Activated naive CD4-positive, alpha-beta T cell treated with anti-CD3 and anti-CD28 coated beads for 36 hours (primary cell): ENCODE measurements at places on chromosomes 6 and 20. TPM values are rescaled to one million over a fixed set of nuclear protein-coding genes. Genes with fewer than 3 reads are reported as not detected.
A peak's percentile ranks its signal among the peaks of the same experiment; 100 is the strongest.

The PLEKHG1 gene
- 10.8 TPM for total RNA-seq

The GSTA3 gene
- total RNA-seq, result not detected

The MEP1A gene
- total RNA-seq, result not detected

The IL20RA gene
- total RNA-seq, result not detected

The KCNG1 gene
- 0.59 TPM for total RNA-seq

The SLA2 gene
- 44.1 TPM for total RNA-seq

The BPIFB1 gene
- not detected for total RNA-seq

The SYCP2L gene
- total RNA-seq, result not detected

The MOCS1 gene
- total RNA-seq, result 1.2 TPM

The ENPP4 gene
- total RNA-seq, result 8.0 TPM

The RNF182 gene
- not detected for total RNA-seq

- H3K4me3 ChIP-seq, result no peak overlapping the region
- no peak for DNase-seq
- no peaks in the 10 kb centered on the region for H3K36me3 ChIP-seq
- H3K4me1 ChIP-seq, result peaks cover 11% of the 10 kb centered on the region
- no peaks in the 10 kb centered on the region for H3K27me3 ChIP-seq
- H3K27ac ChIP-seq, result no peak overlapping the region
Measured at GRCh38 chr6:13524801-13525508, 37.6 kb upstream of the GFOD1 start.

GRCh38 chr6:152176268-152176667 is 368.8 kb downstream of the ESR1 start:
- DNase-seq, result no peak

DNA sequence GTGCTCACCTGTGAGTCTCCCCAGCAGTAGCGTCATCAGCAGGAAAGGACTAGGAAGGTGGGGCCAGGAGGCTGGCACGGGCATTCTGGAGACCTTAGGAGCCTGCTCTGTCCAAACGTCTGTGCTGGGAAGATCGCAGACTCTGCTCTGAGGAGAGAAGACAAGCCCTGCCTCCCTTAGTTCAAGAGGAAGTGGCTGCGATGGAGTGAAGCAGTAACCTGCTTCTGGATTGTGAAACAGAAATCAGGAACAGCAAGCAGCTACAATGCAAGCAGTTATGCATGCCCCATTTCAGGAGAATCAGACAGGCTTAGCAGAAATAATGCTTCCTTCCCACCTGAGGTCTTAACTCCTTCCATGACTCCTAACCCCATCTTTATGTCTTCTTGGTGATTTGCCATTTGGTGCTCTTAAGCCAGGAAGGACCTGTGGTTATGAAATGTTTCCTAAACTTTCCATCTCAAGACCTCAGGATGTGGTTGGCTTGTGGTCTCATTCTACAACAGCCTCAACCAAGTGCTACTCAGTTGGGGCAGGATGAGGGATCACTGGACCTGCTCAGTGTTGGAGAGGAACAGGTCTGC is at the start of gene SIRPB1:
SIRPB1 (minus strand) TSS at position 149 of the 584 bp plus-strand sequence; CDS start at position 84, 65 bp downstream.
- H3K36me3 ChIP-seq, result no peaks in the 10 kb centered on the region
- DNase-seq, result peak; percentile 42
- H3K4me3 ChIP-seq, result no peak within 1 kb of the TSS
- H3K27me3 ChIP-seq, result no peaks in the 10 kb centered on the region
- peaks cover 57% of the 10 kb centered on the region for H3K4me1 ChIP-seq

GRCh38 chr20:20018366-20018765 is 1.2 kb downstream of the NAA20 start:
- peaks cover 61% of the 10 kb centered on the region for H3K4me1 ChIP-seq
- DNase-seq, result no peak
- H3K27me3 ChIP-seq, result no peaks in the 10 kb centered on the region
- H3K4me3 ChIP-seq, result peak overlapping the region; percentile 88

DNA sequence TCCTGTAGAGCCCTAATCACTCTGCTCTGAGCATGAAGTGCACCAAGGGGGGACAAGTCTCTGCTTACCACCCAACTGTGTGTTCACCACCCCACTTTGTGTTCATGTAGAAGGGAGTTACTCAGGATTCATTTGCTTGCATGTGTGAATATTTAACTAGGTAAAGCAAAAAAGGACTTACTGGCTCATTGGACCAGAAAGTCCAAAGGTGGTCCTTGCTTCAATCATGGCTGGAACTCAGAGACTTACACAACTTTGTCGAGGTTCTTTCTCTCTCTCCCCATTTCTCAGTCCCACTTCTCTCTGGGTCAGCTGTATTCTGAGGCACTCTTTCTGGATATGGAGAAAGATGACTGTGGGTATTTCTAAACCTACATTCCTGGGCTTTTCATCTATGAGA is 4.0 kb downstream of the TMEM200A start:
- no peak for DNase-seq
- peaks cover 10% of the 10 kb centered on the region for H3K4me1 ChIP-seq
- H3K36me3 ChIP-seq, result no peaks in the 10 kb centered on the region
- H3K27me3 ChIP-seq, result peaks cover 8% of the 10 kb centered on the region
- no peak overlapping the region for H3K27ac ChIP-seq

DNA sequence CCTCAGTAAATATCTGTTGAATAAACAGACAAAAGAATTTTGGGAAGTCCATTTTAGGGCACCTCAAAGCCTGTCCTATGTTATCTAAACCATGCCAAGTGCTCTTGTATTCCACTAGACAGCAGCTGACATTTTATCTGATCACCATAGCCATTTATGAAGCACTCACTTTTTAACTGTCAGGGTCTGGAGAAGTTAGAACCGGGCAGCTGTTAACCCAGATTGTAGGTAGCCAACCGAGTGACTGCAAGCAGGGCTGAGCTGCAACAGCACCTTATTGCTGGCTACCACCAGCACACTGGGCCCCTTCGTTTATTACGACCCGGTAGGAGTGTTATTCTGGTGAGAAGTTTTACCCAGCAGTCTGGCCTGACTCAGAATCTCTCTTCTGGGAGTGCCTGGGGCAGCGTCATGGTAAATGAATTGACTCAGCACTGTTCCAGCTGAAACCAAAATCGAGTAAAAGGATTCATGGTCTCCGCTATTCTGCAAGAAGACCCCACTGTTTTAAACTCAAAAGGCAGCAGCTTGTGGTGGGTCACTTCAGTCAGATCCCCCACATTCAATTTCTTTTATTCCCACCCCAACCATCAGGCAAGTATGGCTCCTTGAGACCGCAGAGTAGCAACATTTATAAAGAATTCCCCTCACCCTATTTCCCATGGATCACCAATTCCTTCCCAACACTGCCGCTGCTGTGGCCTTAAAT is 1.7 kb downstream of the UBE2V1 start:
- H3K4me3 ChIP-seq, result peak overlapping the region; percentile 89
- peak; percentile 64 for DNase-seq
- H3K27ac ChIP-seq, result peak overlapping the region; percentile 92
- peaks cover 23% of the 10 kb centered on the region for H3K36me3 ChIP-seq

DNA sequence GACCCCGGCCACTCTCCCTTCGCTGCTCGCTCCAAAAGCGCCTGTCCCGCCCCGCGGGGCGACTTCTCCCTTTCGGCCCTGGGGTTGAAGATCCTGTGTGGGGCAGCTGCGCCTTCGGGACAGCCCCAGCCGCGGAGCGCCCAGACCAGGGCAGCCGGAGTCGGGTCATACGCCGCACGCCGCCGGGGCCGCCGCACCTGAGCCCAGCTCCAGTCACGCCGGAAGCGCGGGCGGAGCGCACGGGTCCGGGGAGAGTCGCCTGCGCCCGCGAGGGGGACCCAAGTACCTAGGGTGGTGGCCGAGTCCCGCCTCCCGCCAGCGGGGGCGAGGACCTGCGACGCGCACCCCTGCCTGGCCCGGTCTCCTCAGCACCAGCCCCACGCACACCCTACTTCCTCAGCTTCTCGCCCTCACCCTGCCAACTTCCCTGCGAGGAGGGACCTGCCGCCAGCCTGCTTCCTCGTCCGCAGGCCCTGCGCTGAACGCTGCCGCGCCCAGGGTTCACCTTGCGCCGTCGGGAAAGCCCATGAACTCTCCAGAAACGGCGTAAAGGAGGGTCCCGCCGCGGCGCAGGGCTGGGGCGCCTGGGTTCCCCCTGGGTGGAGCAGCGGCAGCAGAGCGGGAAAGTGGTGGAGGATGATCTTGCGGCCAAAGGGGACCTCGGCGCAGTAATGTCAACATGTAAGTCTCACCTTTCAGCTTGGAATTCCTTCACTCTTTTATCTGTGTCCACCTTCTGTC is at the start of gene ADGRG6:
ADGRG6 (plus strand) TSS at position 357 of the 741 bp plus-strand sequence; CDS start at position 680, 323 bp downstream.
- H3K36me3 ChIP-seq, result no peaks in the 10 kb centered on the region

GRCh38 chr6:45681860-45682511 is 304.3 kb upstream of the SUPT3H start:
- no peak overlapping the region for H3K4me3 ChIP-seq
- no peak overlapping the region for H3K27ac ChIP-seq
- DNase-seq, result peak; percentile 56
- no peaks in the 10 kb centered on the region for H3K27me3 ChIP-seq
- peaks cover 2% of the 10 kb centered on the region for H3K36me3 ChIP-seq

GRCh38 chr6:64238071-64238470 is 602.5 kb downstream of the PHF3 start:
- no peaks in the 10 kb centered on the region for H3K36me3 ChIP-seq
- DNase-seq, result no peak
- no peak overlapping the region for H3K4me3 ChIP-seq
- H3K27ac ChIP-seq, result no peak overlapping the region
- no peaks in the 10 kb centered on the region for H3K4me1 ChIP-seq
- no peaks in the 10 kb centered on the region for H3K27me3 ChIP-seq

GRCh38 chr6:110043366-110043994 is 65.4 kb downstream of the GPR6 start:
- H3K4me3 ChIP-seq, result no peak overlapping the region
- no peak overlapping the region for H3K27ac ChIP-seq
- H3K36me3 ChIP-seq, result no peaks in the 10 kb centered on the region
- H3K27me3 ChIP-seq, result no peaks in the 10 kb centered on the region

DNA sequence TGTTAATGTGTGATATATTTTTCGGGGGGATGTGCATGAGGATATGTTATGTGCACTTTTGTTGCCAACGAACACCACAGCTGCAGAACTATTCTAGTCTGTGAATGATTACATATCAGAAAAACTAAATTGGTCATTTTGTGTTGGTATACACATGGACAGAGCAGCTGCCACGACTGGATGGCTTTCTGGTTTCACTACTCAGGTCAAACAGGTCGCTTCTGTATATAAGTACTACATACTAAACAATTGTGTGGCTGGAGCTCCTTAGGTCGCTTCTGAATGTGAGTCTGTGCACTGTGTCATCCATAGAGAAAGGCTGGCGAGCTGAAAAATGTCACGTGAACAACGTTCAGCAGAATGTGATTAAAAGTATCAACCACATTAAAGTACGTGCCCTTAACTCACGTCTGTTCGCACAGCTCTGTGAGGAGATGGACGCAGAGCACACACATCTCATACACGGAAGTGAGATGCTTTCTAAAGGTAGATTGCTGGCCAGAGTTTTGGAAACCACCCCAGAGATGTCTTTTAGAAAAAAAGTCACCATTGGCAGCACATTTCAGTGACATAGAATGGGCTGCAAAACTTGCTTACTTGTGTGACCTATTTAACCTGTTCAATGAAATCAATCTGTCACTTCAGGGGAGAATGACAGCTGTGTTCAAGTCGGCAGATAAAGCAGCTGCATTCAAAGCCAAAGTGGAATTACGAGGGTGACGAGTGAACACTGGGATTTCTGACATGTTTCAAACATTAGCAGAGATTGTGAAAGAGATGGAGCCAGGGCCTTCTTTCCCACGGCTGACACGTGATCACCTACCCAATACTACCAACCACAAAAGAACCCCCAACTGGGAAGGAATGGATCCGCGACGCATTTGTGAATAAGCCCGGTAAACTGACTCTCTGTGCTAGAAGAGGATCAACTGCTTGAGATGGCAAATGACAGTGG is 176.6 kb downstream of the PDE10A start:
- DNase-seq, result no peak
- H3K4me1 ChIP-seq, result no peaks in the 10 kb centered on the region
- no peak overlapping the region for H3K4me3 ChIP-seq
- H3K27me3 ChIP-seq, result no peaks in the 10 kb centered on the region
- H3K36me3 ChIP-seq, result no peaks in the 10 kb centered on the region

- no peak overlapping the region for H3K27ac ChIP-seq
- peaks cover 13% of the 10 kb centered on the region for H3K36me3 ChIP-seq
Measured at GRCh38 chr6:73134588-73134987, 90.7 kb downstream of the KHDC1L start.

GRCh38 chr6:146887447-146888077 is 288.8 kb downstream of the ADGB start:
- peaks cover 4% of the 10 kb centered on the region for H3K27me3 ChIP-seq
- DNase-seq, result no peak
- H3K4me1 ChIP-seq, result no peaks in the 10 kb centered on the region
- H3K36me3 ChIP-seq, result no peaks in the 10 kb centered on the region
- H3K27ac ChIP-seq, result no peak overlapping the region
- H3K4me3 ChIP-seq, result no peak overlapping the region

- peaks cover 24% of the 10 kb centered on the region for H3K36me3 ChIP-seq
- peaks cover 9% of the 10 kb centered on the region for H3K4me1 ChIP-seq
- no peak for DNase-seq
- no peaks in the 10 kb centered on the region for H3K27me3 ChIP-seq
- no peak overlapping the region for H3K4me3 ChIP-seq
Measured at GRCh38 chr20:51461306-51461705, 81.2 kb downstream of the NFATC2 start.

GRCh38 chr6:167113047-167113754 is 9.7 kb upstream of the CCR6 start:
- peaks cover 8% of the 10 kb centered on the region for H3K4me1 ChIP-seq
- H3K27ac ChIP-seq, result no peak overlapping the region
- no peak overlapping the region for H3K4me3 ChIP-seq
- no peaks in the 10 kb centered on the region for H3K36me3 ChIP-seq

GRCh38 chr6:145789443-145789842 is 25.2 kb downstream of the FBXO30 start:
- H3K27me3 ChIP-seq, result no peaks in the 10 kb centered on the region
- no peak overlapping the region for H3K4me3 ChIP-seq
- peaks cover 28% of the 10 kb centered on the region for H3K36me3 ChIP-seq
- no peak overlapping the region for H3K27ac ChIP-seq
- no peaks in the 10 kb centered on the region for H3K4me1 ChIP-seq
- no peak for DNase-seq

- DNase-seq, result no peak
- H3K27me3 ChIP-seq, result peaks cover 31% of the 10 kb centered on the region
- H3K27ac ChIP-seq, result no peak overlapping the region
- no peak overlapping the region for H3K4me3 ChIP-seq
Measured at GRCh38 chr20:63458170-63459069, 14.0 kb downstream of the KCNQ2 start.

DNA sequence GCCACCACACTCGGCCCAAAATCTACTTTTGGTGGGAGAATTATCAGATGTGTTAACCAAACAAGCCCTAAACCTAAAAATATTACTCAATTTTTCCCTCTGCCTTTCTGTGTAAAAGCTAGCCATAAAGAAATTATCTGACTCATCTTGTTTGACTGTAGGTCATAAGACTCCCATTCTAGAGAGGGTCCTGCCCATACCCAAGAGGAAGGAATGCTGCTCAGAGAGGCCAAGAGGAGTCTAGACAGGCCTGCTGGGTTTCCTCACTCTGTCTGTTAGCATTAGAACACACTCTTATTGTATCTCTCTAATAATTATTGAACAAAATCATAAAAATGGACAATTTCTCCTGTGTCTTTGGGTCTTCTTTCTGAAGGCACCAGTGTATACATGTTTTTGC is 26.1 kb downstream of the C6orf141 start:
- no peaks in the 10 kb centered on the region for H3K36me3 ChIP-seq
- no peak for DNase-seq
- H3K27me3 ChIP-seq, result peaks cover 6% of the 10 kb centered on the region
- H3K27ac ChIP-seq, result no peak overlapping the region

- peaks cover 2% of the 10 kb centered on the region for H3K27me3 ChIP-seq
- H3K4me3 ChIP-seq, result no peak overlapping the region
- peaks cover 8% of the 10 kb centered on the region for H3K4me1 ChIP-seq
- no peaks in the 10 kb centered on the region for H3K36me3 ChIP-seq
- H3K27ac ChIP-seq, result no peak overlapping the region
Measured at GRCh38 chr20:50015636-50015992, 32.8 kb downstream of the SNAI1 start.
